ENCODE measurements at places on chromosomes 7 and 10.
A peak's percentile ranks its signal among the peaks of the same experiment; 100 is the strongest.

DNA sequence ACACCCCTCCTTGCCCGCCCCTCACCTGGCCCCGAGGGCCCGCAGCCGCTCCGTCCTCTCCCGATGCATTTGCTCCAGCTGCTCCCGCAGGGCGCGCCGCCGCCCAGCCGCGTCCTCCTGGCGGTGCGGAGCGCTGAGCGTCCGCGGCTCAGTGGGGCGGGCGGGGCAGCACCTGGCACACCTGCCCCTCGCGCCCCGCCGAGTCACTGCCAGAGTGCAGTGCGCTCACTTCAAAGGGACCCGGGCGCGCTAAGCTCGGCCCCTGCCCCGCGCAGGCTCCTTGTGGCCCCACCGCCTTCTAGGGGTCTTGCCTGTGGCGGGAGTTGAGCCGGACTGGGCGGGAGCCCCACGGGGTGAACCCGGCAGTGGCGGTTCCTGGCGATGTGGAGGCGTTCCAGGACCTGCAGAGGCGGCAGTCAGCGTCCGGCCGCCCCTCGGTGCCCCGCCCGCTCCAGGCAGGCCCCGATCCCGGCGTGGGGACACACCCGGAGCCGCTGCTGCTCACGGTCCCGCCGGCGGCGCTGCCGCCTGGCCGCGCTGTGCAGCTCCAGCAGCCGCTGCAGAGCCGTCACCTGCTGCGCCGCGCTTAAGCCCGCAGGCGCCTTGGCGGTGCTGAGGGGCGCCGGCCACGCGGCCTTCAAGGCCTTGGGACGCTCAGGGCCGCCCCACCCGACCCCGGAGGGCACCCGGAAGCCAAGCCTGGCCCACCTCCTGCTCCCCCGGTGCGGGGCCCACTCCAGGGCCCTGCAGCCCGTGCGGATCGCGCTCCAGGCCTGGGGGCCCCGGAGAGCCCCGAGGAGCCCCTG is 6.7 kb downstream of the ATP6V1F start:
- peak; percentile 34 for DNase-seq

- no peak for DNase-seq
Observed at GRCh38 chr10:96439725-96440124, 74.0 kb downstream of the TLL2 start.

GRCh38 chr7:70380421-70381015 is 751.4 kb upstream of the GALNT17 start:
- DNase-seq, result no peak

DNA sequence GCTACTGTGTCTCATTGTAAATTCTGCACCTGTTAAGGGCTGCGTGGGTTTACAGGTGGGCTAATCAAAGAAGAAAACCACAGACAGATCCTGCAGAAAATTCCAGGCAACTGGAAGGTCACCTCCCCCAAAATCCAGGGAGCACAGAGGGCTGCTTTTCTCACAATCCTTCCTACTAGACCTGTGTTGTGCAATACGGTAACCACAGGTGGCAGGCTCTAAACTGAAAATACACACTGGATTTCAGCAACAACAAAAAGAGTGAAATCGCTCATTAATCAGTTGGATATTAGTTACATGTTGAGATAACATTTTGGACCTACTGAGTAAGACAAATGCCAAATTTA is 83.2 kb downstream of the SLC16A9 start:
- DNase-seq, result no peak

DNA sequence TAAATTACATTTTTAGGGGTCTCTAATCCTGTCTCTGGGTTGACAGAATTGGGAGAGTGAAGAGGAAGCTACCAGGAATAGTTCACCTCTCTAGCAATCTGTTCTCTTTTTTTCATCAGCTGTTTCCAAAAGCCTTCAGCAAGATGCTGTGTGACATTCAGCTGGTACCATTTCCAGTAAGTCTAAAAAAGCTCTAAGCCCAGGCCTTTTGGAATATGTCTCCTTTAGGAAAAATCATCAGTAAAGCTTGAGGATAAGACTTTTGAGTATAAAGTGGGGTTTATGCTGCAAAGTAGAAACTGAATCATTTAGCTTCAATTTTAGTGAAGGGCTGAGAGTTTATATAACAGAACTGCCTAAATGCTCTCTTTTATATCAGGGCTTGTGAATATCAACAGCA is 81.5 kb downstream of the CCNY start:
- no peak for DNase-seq

DNA sequence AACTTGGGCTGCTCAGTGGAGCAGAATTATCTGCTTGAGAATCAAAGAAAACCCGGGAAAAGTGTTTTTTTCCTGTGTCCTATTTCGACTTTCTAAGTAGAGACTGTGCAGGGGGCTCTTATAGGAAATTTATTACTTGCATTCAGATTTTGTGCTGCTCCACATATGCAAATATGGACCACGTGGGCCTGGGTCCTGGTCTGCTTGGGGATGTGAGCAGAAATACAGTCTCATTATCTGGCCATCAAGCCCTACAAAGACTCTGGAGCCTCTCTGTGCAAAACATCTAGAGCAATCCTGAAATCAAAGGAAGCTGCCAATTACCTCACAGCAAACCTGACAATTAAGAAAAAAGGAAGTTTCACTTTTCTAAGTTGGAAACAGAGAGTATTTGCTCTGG is 216.9 kb downstream of the LRMDA start:
- DNase-seq, result no peak

GRCh38 chr7:86469680-86470295 is 173.9 kb upstream of the GRM3 start:
- peak; percentile 1 for DNase-seq

DNA sequence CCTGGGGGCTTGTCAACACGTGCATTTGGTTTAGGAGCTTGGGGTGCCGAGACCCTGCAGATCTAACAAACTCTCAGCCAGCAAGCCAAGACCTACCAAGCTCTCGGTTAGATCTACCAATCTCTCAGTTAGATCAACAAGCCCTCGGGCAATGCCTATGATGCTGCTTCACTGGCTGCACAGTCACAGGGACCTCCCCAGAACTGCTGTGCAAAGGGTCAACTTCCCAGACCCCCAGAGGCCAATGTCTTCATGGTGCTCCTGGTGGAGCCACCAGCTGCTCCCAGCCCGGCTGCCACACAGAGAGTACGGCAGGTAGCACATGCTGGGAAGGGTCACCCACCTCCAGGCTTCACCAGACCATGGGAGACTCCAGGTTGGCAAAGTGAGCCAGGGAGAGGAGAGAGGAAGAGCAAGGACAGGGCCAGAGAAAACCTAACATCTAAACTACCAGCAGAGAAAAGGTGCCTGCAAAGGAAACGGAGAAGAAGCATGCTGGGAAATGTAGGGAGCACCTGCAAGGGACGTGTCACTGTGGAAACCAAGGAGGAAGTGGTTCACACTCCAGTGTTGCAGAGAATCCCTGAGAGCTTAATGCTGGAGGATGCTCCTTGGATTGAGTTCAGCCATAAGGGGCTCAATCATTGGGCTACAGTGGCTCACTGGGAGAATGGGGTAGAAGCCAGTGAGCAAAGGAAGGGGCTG is 51.5 kb upstream of the GDF10 start:
- no peak for DNase-seq

DNA sequence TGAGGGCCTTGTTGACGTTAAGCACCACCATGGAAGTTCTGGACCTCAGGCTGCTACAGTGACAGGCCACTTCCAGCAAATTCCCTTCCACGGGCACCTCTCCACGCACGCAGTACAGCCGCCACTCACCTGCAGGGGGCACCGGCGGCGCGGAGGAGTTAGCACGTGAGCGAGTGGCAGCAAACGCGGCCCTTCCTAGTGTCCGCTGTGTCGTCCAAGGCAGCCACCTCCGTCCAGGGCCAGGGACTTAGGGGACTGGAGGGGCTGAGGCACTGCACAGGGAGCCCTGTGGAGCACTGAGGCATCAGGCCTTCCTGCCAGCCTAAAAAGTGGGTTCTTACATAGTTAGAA is 164.4 kb downstream of the SVIL start:
- DNase-seq, result no peak

- DNase-seq, result peak; percentile 79
Observed at GRCh38 chr7:1065585-1066241, 21.4 kb downstream of the GPR146 start.

DNA sequence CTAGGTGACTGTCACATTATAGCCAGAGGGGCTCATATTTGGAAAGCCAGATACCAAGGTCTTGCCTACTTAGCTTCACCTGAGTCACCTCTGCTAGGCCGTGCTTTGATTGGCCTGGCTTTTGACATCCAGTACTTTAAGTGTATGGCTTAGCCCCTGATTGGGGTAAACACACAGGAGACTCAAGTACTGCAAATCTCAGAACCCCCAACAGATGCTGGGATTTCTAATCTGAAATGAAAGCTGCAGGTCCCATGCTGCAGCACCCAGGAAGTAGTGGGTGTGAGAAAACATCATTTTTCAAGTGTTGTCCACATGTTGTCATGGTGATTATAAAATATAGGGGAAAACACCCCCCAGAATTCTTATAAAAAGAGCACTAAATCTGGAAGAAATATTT is 76.2 kb downstream of the WIPF3 start:
- DNase-seq, result no peak

- DNase-seq, result peak; percentile 11
Observed at GRCh38 chr10:97498841-97499560, at the start of gene UBTD1. UBTD1 (plus strand) TSS chr10:97498924; CDS start chr10:97499204, 280 bp downstream.

DNA sequence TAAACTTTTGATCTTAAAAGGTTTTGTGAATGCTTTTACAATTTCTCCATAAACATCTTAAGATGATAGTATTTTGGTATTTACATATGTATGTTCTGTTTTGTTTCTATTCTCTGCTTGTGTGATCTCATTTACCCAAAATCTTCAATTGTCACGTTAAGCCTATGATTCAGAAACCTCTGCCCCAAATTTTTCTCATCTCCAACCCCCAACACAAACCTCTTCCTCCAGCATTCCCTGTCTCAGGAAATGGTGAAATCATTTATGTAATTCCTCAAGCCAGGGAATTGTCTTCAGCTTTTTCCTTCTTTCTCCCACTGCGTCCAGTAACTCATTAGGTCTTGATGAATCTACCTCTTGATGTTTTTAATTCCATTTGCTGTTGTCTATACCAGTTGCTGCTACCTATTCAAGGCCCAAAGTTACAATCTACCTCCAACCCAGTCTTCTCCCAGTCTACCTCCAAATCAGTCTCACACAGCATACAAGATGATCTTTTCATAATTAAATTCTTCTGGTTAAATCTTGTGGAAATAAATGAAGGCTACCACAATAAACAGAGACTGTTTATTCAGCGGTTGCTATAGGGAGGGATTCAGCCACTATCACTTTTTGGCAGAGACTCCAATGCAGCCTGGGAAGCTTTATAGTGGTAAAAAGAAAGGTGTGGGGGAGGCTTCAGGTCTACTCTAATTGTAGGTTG is 5.8 kb downstream of the CFAP69 start:
- DNase-seq, result no peak

DNA sequence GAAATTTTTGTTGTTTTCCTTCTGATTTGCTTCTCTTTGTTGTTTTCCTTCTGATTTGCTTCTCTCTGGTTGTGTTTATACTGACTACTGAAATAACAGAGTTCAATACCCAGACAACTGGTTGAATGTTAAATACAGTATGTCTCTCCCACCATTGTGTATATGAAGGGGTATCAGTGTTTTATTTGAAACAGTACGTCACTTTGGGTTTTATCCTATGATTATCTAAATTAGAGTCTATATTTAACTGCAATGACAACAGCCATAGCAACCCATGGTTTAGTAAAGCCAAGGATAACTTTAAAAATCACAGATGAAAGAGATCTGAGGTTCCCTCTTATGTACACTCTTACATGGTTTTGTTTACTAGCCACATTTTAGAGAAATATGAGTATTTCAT is 141.3 kb downstream of the GNAT3 start:
- DNase-seq, result no peak

- no peak for DNase-seq
Observed at GRCh38 chr7:88589927-88590326, 169.6 kb upstream of the ZNF804B start.

DNA sequence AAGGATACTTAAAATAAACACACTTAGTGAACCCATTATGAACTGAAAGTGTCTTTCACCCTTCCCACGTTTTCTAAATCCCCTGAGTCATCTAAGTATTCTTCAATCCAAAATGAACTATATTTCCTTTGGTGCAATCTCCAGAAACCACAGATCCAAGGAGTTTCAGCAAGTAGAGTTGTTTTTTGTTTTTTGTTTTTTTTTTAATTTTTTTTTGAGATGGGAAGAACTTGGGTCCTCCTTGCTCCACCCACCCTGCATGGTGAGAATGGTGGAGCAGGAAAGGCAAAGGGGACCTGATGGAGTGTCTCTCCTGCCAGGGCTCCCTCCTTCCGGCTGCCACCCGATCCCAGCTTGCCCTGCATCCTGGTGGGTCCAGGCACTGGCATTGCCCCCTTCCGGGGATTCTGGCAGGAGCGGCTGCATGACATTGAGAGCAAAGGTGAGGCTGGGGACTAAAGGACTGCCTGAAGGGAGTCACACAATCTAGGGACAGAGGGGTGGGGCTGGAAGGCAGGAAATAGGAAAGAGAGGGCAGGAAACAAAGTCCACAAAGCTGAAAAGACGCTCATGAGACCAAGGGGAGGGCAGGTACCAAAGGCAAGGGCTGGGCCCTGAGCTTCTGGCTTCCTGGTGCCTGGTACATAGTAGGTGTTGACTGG is 12.1 kb downstream of the ATG9B start:
- DNase-seq, result no peak

DNA sequence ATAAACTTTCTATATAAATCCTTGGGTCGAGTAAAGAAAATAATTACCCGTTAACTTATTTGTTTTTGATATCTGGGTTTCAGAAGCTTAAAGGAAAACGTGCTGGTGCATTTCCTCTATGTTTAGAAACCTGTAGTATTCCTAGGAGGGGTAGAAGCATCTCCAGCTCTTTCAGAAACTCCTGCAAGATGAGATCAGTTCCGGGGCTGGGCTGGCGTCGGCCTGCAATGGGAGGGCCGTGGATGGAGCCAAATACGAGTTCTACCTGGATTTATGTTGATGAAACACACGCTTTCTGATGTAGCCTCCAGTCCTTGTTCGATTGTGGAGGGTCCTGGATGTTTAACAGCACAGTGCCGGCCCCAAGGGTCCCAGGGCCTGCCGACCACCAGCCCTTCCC is 35.8 kb upstream of the DIP2C start:
- DNase-seq, result no peak

DNA sequence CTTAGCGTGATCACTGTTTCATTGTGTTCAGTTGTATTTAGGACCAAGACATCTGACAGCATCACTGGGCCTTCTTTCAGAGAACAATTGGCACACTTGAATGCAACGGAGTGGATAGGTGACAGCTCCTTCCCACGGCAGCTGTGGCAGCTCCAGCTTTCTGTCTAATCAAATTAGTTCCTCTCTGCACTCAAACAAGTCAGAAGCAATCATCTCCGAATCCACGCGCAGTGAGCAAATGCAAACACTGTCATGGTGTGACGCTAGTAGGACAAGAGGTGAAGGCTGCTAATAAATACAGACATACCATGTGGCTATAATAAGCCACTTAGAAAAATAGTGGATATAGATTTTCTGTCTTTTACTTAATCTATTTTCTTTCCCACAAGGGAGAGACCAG is 542.4 kb downstream of the ACTR3B start:
- DNase-seq, result no peak

- no peak for DNase-seq
Observed at GRCh38 chr7:45187946-45188411, 30.4 kb downstream of the RAMP3 start.

GRCh38 chr7:156000601-156001396 is 188.5 kb upstream of the SHH start:
- DNase-seq, result no peak
